ENCODE measurements at places on chromosomes 7 and 10. TPM values are rescaled to one million over a fixed set of nuclear protein-coding genes. Genes with fewer than 3 reads are reported as not detected.

The HPSE2 gene
- total RNA-seq = under 0.01 TPM

The SPDYE2B gene
- not detected for total RNA-seq

The MNX1 gene
- not detected for total RNA-seq

The INA gene
- total RNA-seq = 0.28 TPM

The ATRNL1 gene
- 0.18 TPM for total RNA-seq

The VAX1 gene
- total RNA-seq = not detected

The CABCOCO1 gene
- 0.83 TPM for total RNA-seq

The PPP1R17 gene
- total RNA-seq = not detected

The GFRA1 gene
- total RNA-seq = 1.6 TPM

The CDHR3 gene
- 3.8 TPM for total RNA-seq
